Right ventricle myocardium inferior (tissue), 1 donor: ENCODE measurements at places on chromosomes 6 and 20. TPM values are rescaled to one million over a fixed set of nuclear protein-coding genes. Genes with fewer than 3 reads are reported as not detected.

ANKRD66 gene
- not detected for total RNA-seq

TRIM31 gene
- total RNA-seq = not detected

SLC22A7 gene
- not detected for total RNA-seq

CYP24A1 gene
- total RNA-seq = not detected

C20orf144 gene
- not detected for total RNA-seq

GRCh38 chr6:40280231-40280630 is 306.9 kb downstream of the LRFN2 start:
- no peak for DNase-seq

DNA sequence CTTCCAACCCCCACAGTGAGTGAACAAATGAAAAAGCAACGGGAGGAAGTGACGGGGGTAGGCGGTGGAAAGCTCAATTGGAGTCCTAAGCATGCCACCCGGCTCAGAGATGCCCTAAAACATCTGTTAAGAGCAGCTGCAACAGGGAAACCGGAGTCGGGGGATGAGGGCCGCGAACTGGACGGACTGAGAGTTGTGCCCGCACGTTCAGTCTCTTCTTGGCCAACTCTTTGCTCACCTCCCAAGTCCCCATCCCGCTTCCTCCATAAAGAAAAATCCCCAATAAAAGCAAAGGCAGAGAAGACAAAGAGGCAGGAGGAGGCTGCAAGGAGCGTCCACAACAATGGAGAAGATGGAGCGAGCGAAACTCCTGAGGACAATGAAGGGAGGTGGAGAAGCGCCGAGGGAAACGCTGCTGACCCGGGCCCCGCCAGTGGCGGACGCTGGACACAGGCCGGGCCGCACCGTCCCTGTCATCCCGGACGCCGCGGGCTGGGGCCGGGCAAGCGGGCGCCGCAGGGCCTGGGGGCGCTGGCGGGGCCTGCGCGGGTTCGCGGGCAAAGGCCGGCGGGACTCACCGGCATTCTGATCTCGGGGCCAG is 600 bp downstream of the SEC63 start:
- peak; percentile 80 for DNase-seq

DNA sequence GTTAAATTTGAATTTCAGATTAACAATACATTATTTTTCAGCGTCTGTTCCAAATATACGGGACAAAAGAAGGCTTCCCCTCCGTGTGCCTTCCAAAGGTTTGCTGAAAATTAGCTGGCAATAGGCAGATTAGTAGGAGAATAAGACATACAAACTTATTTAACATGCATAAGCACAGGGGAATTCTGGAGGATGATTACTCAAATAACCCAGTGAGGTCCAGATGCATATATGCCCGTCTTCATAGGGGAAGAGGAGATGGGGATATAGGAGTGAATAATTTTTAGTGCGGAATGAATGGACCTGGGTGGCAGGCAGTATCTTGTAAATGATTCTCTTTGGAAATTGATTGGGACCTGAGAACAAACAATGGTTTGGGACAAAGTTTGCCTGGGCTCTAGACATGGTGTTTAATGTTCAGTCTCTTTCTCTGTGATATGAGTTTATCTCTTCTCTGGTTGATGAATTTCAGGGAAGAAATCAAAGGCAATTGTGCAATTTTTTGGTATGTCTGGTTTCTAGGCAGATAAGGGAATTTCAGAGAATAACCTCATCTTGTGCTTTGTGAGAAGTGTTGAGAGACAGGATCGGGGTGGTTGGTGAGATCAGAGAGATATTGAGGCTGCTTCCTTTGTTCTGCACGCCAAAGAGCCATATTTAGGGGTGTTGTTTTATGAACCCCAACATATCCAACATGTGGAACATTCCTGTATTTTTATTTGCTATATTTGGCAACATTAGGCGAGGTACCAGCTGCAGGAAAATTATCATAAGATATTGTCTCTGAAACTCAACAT is 63.7 kb downstream of the MKKS start:
- DNase-seq = no peak

DNA sequence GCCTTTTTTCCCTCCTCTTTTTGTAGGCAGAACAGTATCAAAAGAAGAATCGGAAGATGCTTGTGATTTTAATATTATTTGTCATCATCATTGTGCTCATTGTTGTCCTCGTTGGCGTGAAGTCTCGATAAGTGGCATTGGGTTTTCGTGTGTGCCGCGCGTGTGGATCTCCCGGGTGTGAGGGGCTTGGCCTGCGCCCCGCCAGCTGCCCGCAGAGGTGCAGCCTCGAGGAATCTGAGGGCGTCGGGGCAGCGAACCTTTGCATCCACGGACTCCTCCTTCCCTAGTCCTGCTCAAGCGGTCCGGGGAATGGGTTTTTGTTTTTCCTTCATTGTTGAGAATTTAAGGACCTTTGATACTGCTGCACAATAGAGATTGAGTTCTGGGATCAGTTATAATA is 16.4 kb upstream of the NPEPL1 start:
- DNase-seq = no peak

- no peak for DNase-seq
Measured at GRCh38 chr20:16441546-16442164, 131.6 kb downstream of the KIF16B start.

DNA sequence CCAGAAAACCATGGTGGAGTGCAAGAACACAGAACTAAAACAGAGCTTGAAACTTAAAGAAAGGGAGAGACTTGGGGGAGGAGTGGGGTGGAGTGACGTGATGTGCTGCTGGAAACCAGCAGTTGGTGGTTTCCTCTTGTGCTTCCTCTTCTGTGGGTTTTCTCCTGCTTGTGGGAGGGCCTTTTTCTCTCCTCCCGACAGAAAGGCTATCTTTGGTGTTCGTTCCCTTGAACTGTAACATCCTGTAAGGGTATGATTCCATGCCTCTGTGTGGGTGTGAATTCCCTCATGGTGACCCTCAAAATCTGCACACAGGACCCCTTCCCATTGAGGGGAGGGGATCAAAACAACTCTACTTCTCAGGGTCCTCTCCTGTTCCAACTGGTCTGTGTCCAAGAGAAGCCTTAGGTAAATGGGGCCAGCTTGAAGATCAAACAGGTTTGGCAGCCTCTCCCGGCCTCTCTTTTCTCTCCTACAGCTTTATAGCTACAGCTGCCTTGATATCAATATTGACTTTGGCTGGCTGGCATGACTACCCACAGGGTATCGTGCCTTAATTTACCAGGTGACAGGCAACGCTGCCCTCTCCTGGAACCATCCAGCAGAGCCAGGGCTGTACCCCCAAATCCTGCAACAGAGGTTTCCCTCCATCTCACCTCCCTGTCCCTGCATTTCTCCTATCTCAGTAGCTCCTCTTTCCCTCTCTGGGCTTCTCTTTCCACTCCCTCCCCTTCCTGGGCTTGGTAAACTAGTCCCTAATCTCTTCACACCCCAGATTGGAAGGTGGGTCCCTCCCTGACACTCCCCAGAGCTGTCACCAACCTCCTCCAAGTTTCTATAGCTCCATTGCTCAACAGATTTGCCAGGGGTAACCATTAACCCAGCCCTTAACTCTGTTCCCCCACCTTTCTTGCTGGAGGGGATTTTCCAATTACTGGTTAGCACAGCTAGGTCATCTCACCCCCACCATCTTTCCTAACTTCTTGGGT is 1.5 kb upstream of the MSH5 start:
- peak; percentile 60 for DNase-seq

DNA sequence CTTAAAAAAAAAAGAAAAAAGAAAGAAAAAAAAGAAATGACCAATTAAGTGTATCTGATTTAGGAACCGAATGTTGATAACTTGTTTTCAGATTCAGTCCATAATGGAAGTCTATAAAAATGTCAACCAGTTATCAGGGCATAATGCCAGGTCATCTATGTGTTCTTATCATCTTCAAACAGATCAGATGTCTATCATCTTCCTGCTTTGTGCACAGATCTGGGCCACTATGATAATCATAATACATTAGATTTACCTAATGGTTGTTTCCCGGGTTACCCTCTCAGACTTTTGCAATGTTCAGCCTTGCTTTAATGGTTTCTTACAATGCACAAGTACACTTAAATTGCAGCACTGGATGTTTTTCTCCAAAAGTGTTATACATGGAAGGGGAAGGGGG is 100.6 kb downstream of the NKAIN2 start:
- no peak for DNase-seq

DNA sequence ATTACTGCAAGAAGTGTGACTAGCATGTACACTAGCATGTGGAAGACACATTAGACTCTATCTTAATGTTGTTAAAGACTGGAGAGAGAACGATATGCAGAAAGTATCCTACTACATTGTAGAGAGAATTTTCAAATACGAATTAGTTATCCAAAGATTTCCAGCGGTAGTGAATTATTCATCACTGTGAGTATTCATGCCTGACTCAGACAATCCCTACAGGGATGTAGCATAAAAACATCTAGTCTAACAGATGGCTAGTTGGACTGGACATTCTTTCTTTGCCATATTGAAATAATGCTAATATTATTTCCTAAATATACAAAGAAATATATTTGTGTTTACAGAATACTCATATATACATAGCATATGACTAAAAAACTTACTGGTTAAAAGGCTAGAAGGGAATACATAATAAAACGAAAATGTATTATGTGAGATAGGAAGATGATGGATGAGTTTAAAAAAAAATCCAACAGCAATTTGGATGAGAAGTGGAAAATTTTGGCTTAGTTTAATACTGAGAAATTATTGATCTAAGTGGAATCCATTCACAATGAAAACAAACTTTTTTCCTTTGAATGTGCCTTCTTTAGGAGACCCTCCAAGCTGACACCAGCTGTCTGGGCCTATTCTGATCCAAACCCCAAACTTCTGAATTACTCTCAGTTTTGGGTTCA is 580.7 kb downstream of the RFPL4B start:
- no peak for DNase-seq

GRCh38 chr6:138456401-138456790 is 42.9 kb downstream of the NHSL1 start:
- DNase-seq = no peak

DNA sequence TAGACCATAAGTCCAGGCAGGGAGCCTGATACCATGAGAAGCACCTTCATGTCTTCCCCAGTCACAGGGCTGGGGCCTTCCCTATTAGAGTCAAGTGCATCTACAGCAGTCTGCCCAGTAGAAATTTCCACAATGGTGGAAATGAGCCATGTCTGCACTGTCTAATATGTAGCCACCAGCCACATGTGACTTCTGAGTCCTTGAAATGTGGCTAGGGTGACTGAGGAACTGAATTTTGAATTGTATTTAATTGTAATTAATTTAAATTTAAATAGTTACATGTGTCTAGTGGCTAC is 300.2 kb downstream of the CLIC5 start:
- DNase-seq = no peak

DNA sequence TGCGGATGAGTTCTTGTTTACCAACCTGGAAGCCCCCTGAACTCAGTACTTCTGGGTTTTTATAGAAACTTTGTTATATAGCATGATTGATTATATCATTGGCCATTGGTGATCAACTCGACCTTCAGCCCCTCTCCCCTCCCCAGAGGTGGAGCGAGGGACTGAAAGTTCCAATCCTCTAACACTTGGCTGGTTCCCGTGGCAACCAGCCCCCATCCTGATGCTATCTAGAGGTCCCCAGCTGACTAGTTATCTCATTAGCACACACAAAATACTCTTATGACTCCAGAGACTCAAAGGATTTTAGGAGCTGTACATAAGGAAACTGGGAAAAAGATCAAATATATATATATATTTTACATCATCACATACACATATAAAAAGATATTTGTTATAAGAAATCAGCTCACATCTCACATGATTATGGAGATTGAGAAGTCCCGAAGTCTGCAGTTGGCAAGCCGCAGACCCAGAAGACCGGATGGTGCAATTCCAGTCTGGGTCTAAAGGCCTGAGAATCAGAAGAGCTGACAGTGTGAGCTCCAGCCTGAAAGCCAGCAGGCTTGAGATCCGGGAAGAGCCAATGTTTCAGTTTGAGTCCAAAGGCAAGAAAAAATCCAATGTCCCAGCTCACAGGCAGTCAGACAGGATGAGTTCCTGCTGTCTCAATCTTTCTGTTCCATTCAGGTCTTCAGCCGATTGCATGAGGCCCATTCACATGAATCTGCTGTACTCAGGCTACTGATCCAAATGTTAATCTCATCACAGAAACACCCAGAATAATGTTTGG is 179.3 kb upstream of the DTNBP1 start:
- no peak for DNase-seq

DNA sequence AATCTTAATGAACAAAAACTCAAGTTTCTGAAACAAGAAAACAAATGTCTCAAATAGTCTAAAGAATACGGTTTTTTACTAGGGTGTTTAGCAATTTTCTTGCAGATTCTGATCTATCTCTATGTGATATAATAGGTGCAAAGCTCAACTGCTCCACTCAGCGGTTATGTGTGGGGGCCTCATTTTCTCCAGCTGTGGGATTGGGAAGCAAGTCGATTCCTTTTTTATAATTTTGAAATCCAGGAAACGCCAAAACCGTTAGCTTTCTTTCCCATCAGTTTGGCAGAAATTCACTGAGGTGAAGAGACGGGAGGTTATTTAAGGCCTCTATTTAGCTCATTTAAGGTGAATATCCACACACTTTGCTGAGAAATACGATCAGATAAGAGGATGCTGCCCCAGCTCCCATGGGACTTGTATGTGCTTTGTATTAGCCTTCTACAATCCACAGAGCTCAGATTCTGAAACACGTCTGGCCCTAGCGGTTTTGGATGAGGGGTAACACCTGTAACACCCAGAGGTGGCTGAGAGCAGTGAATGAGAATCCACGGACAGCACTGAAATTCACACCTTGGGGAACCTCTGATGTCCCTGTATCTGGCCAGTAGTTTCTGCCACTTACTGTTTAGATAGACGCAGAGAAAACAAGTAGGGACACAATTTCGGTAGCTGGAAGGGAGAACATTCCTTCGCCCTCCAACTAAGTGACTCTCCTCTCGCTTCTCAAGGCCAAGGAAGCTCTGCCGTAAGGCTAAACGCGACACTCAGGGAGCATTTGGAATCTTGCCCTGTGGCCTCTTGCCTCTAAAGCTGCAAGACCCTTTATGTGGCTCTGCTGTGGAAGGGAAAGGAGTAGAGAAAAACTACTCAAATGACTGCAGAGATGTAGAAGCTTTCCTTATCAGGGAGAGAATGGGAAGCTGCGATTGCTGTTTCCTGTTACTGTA is 6.5 kb upstream of the BCAS4 start:
- DNase-seq = no peak

DNA sequence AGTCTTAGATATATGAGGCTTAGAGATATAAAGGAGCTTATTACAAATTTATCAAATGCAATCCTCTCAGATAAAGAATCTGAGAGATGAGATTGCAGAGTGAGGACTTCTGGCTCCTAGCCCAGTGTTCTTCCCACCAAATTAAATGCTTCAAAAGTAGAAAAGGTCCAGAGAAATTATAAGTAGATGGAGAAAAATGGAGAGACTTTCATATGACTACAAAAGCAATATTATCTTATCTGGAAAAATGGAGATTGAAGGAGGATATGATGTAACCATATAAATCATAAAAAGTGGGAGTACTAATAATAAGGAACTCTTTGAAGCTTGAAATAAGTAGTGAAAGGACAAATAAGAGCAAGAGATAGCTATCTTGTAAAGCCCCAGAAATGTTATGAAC is 2.8 kb downstream of the KCTD20 start:
- DNase-seq = no peak
